ENCODE measurements at places on chromosomes 13 and 19.
A peak's percentile ranks its signal among the peaks of the same experiment; 100 is the strongest.

- no peak for DNase-seq
Measured at GRCh38 chr13:41244556-41244955, 18.8 kb downstream of the MTRF1 start.

DNA sequence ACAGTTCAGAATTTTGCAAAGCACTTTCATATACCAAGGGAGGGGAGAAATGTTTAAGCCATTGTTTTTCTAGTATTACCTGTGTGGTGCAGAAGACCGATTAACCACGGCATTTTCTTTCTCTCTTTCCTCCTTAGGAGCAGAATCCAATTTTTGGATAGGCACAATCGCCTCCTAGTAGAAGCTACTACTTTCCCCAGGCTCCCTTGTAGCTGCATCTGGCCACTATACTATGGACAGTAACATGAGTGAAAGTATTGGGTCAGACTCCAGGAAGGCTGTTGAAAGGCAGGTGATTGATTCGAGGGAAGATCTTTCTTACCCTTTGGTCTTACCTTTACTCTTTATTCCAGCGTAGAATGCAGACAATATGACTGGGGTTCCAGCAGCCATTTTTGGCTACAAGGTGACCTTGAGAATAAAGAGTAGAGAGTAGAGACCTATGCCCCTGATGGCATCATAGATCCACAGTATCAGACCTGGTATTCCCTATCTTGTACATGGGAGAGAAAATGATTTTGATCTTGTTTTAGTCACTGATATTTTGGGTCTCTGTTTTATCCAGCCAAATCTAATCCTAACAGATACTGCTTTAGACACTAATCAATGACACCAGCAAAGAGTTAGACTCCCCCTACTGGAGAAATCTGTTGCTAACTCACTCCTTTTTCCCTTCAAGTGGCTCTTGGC lies 77.0 kb downstream of the LRRC63 start:
- no peak for DNase-seq

GRCh38 chr13:52669677-52670076 lies 17.0 kb downstream of the SUGT1 start:
- no peak for DNase-seq

- no peak for DNase-seq
Measured at GRCh38 chr13:43478211-43478610, 308.6 kb downstream of the ENOX1 start.

GRCh38 chr13:111584101-111584672 lies 263.7 kb downstream of the TEX29 start:
- DNase-seq, result no peak

GRCh38 chr13:112870051-112870331 lies 99.0 kb upstream of the MCF2L start:
- no peak for DNase-seq

DNA sequence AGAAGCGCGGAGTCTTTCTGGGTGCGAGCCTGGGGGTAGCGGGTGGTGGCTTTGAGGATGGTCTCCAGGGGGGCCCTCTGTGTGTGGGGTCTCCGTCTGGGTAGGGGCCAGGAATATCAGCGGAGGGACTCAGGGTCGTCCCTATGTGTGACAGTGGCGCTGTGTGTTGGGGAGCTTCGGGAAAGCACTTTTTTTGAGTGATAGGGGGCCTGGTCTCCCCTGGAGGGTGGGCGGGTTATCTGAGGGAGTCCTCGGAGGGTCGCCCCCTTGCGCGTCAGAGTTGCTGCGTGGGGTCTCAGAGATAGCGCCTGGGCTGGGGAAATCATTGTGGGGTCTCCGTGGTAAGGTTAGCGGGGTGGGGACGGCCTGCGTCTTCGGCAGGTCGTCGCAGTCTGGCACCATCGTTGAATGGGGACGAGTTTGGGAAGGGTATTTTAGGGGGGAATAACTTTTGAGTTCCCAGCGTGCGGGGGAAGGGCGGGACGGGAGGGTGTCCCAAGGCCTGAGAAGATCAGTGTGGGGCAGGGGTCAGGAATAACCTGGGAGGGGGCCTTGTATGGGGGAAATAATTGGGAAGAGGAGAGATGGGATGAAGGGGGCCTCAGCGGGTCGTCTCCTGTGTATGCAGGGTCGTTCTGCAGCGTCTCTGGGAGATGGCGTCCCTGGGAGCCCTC lies 857 bp downstream of the IER2 start:
- DNase-seq, result peak; percentile 53

DNA sequence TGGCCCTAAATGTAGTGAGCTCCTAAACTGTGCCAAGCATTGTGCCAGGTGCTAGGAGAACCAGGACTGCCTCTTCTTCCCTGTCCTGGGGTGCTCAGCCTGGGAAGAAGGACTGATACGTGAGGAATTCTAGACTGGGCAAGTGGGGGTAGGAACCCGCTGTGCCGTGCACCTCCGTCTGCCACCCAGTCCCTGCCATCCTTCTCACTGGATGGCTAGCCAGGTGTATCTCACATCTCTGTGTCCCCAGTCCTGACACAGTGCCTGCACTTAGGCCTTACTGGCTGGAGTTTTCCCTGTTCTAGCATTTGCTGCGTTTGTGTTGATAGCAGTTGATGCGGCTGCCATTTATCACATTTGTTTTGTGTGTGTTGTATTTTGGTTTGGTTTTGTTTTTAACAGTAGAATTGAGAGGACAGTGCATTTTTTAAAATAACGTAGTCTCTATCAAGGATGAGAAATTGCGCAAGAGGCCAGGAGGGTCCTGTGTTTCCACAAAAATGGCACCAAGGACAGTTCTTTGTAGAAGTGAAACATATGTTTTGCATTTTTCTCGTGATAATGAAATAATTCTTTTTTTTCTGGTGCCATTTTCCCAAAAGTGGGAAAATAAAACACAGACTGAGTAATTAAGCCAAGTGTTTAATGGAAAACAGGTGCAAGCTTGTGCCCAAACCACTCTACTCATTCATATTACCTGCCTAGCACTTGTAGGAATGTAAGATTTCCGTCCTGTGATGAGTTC lies 4.7 kb upstream of the GPR183 start:
- no peak for DNase-seq

DNA sequence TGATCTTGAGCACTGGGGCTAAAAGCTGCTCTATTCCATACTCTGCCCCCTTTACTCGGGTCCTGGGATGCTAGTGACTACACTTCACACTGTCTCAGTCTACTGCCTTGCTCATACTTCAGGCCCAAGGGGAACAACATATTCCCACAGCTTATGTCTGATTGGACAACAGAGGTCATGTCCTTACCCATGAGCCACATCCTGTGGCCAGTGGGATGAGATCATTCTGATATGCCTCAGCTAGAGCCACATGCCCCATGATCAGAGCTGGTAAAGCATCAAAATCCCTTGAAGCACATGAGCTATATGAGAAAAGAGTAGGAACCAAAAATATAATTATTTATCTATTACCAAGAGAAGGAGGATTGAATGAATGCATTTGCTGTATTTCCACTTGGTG lies 290.1 kb upstream of the TSHZ3 start:
- no peak for DNase-seq

- DNase-seq, result no peak
Measured at GRCh38 chr13:98892821-98893220, 85.0 kb downstream of the DOCK9 start.

DNA sequence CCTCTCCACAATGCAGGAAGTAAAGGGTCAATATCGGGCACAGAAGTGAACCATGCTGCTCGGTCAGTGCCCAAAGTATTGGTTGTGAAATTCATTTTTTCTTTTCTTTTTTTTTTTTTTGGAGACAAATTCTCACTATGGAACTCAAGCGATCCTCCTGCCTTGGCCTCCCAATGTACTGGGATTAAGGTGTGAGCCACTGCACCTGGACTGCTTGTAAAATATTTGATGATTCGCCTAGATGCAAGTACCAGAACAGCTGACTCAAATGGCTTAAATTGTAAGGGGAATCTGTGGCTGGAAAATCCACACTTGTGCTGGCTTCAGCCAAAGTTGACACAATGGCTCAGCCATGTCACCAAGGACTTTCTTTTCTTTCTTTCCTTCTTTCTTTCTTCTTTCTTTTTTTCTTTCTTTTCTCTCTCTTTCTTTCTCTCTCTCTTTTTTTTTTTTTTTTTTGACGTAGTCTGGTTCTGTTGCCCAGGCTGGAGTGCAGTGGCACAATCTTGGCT lies 43.7 kb downstream of the NUMBL start:
- DNase-seq, result no peak

DNA sequence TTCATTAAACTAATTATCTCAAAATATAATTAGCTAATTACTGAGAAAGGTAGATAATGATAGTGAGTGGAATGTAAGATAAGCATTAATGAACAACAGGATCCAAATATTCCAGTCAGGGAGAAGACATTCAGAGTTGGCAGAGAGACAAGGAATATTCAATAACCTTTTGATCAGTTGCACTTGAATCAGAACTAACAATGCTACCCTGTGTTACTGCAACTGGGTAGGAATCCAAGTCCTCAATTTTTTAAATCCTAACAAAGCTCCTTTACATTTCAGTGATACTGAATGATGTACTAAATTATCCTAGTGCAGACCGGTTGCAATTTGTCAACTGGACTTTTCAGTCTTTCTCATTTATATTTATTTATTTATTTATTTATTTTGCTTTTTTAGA lies 107.1 kb upstream of the MIR17HG start:
- DNase-seq, result no peak

DNA sequence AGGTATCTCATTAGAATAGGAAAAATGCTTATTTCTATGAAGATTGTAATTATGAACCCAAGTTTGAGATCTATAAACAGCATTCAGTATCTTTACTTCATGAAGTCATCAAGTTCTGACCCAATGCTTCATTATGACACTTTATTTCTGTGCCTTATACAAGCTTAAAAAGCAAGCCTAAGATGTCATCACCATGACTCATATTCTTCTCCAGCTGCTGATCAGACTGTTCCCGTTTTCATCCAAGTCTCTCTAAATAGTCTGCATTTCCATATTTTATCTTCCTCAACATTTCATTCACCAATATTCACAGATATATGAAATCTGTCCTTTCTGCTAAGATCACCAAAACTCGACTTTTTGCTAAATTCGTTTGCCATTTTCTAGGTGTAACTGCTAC lies 1247.2 kb upstream of the PRR20A start:
- no peak for DNase-seq

DNA sequence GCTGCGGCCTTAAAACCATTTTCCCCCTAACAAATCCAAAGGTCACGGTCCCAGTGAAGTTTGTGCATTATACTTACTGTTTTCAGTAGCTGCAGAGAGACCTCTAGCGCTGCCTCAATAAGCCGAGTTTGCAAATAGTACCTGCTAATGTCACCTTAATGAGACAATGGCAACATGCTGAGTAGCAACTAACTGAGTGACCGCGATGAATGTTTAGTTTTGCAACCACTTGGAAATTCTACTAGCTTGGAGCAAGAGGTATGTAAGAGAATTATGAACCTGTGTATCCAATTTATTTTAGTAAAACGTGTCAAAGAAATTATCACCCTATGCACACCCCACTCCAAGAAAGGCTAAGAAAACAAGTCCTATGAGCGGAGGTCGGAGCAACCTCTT lies 1.2 kb downstream of the KPNA3 start:
- DNase-seq, result peak; percentile 9

DNA sequence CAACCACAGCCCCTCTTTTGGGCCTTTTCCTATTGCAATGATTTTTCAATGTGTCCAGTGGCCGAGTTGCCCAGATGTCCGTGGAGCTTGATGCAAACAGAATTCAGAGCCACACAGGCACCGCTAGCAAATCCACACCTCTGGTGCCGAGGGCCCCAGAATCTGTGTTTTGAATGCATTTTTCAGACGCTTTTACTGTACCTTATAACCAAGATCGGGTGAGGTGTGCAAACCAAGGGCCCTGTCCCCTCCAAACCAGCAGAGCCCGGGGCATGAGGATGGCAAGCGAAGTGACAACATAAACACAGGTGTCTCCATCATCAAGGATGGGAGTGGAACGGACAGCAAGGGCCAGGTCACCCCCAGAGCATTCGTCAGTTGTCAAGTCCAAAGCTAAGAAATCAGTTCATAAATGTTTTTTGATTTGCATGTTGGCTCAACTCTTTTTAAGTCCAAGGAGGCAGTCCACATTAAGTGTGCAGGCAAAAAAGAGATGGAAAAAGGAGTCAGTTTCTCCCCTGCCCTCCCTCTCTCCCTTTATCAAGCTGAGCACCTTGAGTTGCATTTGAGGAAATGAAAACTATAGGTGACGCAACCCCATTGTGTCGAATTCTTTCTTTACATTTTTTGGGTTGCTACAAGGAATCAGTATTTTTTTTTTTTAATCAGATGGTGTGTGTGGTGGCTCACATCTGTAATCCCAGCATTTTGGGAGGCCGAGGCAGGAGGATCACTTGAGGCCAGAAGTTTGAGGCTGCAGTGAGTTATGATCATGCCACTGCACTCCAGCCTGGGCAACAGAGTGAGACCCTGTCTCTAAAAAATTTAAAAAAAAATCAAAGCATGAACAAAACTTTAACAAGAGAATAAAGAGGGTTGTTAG lies 2.9 kb downstream of the CCDC8 start:
- DNase-seq, result no peak

DNA sequence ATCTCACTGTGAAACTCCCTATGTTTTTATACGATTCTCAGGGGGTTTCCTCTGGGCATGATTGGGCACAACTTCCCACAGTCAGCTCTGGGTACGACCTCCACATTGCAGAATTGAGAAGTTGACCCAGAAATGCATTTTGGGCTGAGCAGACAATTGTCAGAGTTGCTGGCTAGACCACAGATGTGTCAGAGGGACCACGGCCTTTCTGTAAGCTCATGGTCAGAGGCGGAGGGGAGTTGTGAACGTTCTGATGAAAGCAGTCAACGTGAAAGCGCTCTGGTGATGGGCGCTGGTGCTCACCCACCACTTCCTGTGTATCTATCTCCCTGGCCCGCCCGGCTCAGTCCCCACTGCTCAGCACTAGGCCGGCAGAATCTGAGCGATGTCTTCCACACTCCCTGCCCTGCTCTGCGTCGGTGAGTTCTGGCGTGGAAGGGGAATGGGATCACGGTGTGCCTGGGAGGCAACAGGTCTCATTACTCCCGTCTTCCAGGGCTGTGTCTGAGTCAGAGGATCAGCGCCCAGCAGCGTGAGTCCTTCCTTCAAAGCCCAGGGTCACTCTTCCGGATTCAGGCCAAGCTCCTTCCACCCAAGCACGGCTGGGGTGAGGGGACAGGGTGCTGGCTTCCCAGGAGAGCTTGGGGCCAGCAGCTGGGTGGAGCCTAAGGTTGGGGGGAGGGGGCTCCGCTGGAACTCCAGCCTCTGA lies at the start of gene NCR1:
NCR1 (plus strand) TSS at position 346 of the 709 bp plus-strand sequence; CDS start at position 386, 40 bp downstream.
- peak; percentile 15 for DNase-seq

DNA sequence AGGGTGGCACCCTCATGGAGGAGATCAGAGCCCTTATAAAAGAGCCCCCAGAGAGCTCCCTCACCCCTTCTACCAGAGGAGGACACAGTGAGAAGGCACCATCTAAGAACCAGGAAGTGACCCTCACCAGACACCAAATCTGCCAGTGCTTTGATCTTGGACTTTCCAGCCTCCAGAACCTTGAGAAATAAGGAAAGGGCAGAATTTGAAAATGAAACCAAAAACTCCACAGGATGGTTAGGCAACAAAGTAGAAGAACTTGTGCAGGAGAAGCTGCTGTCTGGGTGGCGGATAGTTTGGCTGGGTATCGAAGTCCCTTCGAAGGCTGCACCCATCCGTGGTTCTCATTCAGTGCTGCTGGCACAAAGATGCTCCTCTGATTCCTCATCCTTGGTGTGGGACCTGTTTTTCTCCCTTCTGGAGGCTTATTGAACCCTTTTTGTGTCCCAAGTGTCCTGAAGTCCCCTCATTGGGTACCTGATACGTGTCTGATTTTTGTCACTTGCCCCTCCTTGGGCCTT lies 130.8 kb downstream of the KDM4B start:
- no peak for DNase-seq
